AG08395 (cell line): ENCODE measurements at places on chromosomes 12 and 14.

- no peak for DNase-seq
Observed at GRCh38 chr12:58914457-58914856, 5.8 kb downstream of the LRIG3 start.

- DNase-seq: no peak
Observed at GRCh38 chr12:25263594-25263993, 12.9 kb upstream of the KRAS start.

DNA sequence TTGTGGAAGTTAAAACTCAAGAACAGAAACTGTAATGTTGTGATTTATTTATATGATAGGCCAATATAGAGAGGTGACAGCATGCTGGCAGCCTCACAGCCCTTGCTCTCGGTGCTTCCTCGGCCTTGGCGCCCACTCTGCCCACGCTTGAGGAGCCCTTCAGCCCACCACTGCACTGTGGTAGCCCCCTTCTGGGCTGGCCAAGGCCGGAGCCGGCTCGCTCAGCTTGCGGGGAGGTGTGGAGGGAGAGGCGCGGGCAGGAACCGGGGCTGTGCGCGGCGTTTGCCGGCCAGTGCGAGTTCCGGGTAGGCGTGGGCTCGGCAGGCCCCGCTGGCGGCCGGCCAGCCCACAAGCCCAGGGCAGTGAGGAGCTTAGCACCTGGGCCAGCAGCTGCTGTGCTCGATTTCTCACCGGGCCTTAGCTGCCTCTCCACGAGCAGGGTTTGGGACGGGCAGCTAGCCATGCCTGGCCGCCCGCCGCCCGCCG, 65.8 kb upstream of the SLC8A3 start:
- DNase-seq: no peak

DNA sequence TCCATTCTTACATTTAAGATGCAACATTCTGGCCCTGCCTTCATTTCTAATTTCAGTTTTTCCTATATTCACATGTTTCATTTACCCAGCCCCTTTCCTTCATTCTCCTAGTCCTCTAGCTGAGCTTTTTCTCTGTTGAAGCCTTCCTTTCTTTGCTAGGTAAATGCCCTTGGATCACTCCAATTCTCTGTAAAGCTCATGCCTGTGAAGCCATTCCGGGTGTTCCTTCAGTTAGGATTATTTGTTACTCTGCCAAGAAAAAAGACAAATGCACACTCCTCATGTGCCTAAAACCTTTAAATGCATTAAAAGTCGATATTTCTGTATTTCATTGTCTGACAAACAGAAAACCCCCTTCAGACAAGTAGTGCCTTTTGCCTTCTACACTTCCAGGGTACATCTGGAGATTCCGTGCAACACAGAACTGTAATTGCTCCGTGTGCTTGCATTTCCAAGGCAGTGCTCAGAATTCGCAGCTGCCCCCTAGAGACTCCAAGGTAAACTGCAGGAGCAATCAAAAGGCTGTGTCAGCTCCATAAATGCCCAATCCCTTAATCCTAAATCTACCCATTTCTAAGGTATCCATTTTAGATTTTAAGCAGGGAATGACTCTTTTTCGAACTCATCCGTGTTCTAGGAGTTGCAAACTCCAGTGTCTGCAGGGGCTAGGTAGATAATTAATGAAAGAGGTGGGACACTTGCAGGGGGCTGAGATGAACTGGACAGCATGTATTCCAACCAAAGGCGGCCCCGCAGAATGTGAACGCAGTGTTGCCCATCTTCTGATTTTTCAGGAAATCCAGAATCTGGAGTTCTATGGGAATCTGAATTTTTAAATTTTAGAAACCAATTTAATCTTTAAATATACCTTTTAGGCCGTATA, 320.2 kb downstream of the GRIN2B start:
- peak; percentile 73 for DNase-seq

- DNase-seq: no peak
Observed at GRCh38 chr14:104235686-104236085, 97.3 kb downstream of the KIF26A start.

DNA sequence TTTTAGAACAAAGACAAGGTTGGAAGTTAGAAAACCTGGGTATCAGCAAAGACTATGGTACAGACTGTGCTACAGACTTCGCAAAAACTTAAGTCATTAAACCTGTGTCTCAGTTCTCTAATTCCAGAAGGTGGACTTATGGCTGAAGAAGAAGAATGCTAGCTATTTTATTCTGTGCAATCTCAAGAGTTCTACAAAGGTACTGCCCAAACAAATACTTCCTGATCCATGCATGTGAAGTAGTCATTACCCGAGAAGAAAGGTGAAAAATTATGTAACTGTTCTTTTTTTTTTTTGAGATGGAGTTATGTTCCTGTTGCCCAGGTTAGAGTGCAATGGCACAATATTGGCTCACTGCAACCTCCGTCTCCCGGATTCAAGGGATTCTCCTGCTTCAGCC, 45.5 kb upstream of the SLC2A3 start:
- DNase-seq: no peak

- no peak for DNase-seq
Observed at GRCh38 chr14:77554207-77554606, 55.6 kb upstream of the ISM2 start.

DNA sequence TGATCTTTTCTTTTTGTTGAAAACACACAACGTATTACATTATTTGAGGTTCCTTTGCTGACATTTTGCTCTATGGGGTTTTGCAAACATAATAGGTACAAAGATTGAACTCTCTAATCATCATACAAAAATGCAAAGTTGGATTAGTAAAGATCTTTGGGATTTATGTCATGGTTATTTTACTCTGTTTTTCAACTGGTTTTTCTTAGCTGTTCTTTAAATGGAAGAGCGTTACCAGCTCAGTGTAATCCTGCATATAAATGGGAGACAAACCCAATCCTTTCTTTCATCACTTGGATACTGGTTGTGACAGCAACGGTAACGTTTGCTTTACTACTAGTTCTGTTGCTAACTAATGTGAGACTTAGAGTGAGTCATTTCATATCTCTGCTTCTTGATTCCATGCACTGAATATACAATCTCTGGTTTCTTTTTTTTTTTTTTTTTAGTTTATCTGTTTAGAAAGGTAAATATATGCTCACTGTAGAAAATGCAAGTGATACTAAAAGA, 104.9 kb upstream of the NOVA1 start:
- DNase-seq: no peak

DNA sequence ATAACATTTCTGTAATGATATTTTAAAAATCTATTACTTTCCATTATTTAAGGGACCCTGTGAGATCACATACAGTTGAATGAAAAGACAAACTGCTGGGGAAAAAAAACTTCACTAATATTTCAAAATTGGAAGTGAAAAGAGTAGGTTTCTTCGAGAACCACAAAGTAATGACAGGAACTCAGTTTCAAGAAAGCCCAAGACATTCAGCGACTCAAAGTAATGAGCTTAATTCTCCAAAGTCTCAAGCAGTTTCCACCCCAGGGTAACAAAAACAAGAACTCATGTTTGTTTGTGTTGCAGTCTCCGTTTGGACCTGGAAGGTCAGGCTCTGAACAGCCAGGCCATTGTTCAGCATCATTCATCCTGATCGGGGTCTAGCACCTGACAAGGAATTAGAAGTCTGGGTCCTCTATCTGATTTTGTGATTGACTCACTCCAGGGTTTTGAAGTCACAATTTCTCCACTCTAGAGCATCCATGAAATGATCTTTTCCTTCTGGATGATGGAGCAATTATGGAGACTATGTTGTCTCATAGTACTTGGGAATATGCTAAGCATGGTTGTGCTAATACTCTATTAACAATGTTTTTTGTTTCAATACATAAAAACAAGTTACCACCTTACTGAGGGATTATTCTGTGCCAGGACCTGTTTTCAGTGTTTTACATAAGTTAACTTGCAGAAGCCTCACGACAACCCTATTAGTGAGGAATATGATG, 126.9 kb downstream of the SLC25A21 start:
- no peak for DNase-seq

- no peak for DNase-seq
Observed at GRCh38 chr12:124033859-124034258, 60.8 kb downstream of the ZNF664 start.

DNA sequence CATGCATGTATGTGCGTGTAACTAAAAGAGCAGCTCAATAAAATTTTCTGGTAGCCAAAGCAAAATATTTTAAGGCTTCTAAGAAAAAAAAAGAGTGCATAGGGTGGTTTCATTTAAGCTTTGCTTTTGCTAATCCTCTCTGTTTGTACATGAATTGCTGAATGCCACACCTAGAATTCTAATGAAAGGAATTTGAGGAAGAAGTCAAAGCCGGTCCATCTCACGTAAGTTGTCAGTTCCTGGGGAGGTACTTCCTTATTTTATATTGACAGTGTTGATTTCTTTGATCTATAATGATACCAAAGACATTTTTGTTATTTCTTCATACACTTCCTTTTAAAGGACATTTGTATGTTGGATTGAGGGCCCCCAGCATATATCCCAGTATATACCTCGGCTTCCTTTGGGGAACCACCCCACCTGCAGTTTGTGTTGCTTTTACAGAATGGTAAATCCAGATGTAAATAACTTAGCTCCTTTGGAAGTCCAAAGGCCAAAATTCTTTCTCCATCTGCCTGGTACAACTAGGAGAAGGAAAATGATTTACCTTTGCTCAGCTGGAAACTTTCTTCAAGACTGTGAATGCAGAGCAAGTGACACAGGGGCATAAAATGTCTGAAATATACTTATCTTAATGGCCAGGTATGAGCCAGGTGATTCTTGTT, 420.9 kb upstream of the ATP2B1 start:
- DNase-seq: no peak

GRCh38 chr12:86551146-86551571, 295.0 kb upstream of the MGAT4C start:
- DNase-seq: no peak

GRCh38 chr14:81565441-81566290, 32.0 kb upstream of the SEL1L start:
- DNase-seq: peak; percentile 23

DNA sequence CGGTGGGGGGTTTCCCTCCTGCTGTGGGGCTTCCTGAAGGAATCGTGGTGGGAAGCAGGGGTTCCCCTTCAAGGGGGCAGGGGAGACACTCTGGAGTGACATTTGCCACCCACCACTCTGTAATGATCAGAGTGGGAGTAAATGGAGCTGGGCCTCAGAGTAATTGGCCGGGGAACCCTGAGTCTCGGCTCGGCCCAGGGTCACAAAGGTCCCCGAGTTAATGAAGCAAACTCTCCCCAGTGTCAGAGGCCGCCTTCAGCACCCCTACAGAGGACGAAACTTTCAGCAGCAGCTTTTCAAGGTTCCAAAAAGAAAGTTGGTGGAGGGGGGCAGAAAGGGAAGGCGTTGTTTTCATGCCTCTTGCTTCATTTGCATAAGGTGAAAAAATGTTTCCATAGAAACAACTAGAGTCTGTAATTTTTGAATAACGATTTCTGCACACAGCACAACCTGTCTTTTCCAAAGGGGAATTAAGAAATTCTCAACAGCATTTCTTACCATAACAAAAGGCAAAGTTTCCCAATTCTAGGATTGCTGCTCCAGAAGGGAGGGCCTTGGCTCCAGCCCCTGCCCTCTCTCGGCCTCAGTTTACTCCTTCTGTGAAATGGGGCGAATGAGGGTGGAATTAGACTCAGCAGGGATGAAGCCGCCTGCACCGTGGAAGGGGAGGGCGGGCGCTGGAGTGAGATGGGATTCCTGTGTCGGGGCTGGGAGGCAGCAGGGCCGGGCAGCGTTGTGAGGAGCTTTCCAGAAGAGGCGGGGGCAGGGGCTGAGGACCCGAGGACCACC, 67.0 kb upstream of the BEGAIN start:
- DNase-seq: no peak

DNA sequence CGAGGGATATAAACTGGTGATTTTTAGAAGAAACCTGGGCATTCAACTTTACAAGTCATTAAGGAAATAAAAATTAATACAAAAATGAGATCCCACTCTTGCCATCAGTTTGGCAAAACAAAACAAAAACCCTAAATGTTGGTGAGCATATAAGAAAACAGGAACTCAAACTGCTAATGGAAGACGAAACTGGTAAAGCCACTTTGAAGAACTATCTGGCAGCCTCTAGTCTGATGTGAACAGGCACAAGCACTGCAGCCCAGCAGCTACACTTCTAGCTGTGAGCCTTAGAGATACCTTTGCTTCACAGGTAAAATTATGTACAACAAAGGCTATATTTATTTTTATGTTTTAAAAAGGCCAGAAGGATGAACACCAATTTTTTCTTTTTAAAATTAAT, 459.6 kb downstream of the ZFP36L1 start:
- DNase-seq: no peak
